NCI-H2081 treated with DMSO at 0.1 percent for 48 hours (cell line): ENCODE measurements at places on chromosomes 11 and 22.

DNA sequence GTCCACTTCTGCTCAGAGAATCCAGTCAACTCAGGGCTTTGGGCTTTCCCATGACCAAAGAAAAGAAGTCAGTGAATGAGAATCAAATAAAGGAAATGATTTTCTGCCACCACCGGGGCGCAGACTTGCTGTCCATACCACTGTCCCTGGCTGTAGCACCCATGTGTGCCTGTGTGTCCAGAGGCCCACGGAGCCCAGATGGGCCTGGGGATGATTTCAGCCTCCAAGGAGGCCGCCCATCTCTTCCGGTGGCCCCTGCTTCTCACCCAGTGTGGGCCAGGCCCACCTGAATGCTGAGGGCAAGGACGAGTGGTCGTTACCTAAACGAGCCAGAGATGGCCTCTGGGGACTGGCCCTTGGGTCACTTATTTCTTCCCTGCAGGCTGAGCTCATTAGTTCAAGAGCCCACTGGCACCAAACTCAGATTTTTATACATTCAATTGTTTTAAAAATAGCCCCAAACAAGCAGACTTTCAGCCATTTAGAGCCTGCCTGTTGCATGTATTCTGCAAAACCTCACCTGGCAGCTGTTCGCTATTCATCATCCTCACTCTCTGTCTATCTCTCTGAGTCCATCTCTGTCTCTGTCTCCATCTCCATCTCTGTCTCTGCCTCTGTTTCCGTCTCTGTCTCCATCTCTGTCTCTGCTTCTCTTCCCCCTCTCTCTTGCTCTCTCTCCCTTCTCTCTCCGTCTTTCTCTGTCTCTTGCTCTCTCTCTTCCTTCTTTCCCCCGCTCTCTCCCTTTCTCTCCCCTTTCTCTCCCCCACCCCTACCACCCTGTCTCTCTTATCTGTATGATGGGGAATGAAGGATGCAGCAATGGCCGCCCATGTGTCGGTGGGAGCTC is 24.2 kb downstream of the KRTAP5-5 start:
- no peak for DNase-seq

GRCh38 chr11:13686776-13687175 is 18.3 kb downstream of the FAR1 start:
- no peak for DNase-seq

DNA sequence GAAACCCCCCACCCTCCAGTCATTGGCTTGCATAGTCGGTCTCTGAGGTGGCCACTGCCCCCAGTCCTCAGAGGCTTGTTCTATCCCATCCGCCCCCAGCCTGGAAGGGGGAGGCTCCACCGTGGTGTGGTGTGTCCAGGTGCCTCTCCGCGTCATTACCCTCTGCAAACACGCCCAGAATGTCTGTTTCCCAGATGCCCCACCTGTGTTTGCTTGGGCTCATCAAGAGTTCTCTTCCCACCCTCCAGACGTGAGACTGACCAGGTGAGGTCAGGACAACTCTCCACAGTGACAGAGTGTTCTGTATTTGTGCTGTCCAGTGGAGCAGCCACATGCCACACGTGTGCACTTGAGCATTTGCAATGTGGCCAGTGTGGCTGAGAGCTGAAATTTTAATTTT is 24.9 kb downstream of the LRRC10B start:
- DNase-seq: no peak

DNA sequence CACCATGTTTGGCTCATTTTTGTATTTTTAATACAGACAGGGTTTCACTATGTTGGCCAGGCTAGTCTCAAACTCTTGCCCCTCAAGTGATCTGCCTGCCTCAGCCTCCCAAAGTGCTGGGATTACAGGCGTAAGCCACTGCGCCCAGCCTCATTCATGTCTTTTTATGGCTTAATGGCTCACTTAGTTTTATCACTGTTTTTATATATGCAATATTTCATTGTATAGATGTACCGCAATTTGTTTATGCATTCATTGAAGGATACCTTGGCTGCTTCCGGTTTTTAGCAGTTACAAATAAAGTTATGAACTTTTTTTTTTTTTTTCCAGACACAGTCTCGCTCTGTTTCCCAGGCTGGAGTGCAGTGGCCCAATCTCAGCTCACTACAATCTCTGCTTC is 5.5 kb upstream of the TCN2 start:
- DNase-seq: no peak

DNA sequence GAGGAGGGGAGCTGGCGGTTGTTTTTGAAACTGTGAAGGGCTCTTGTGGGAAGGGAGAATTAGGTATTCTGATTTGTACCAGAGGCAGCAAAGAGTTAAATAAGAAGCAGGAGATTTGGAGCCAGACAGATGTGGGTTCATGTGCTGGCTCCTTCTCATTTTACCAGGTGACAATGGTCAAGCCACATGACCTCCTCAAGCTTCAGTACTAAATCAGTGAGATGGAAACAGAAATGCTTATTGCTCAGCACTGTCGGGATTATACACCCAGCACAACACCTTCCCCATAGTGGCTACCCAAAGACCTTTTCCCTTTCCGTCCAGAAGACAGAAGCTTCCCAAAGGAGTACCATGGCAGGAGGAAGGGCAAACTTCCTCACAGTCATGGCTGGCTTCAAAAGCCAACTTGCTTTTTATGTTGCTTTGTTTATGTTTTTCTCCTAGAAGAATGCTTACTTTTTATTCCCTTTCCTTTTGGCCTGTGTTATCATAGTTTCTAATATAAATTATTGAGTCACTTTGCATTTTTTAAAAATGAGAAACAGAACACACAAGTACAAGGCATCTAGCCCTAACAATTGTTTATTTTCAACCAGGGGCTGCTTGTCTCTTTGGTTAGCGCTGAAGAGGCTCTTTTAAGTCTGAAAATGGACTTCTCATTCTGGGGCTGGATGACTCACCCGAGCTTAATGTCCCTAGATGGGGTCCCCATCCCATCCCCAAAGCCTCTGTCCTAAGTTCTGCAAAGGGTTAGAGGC is 181.5 kb upstream of the ZBED5 start:
- no peak for DNase-seq
